T-cell (primary cell): ENCODE measurements at places on chromosomes 1 and 21.

DNA sequence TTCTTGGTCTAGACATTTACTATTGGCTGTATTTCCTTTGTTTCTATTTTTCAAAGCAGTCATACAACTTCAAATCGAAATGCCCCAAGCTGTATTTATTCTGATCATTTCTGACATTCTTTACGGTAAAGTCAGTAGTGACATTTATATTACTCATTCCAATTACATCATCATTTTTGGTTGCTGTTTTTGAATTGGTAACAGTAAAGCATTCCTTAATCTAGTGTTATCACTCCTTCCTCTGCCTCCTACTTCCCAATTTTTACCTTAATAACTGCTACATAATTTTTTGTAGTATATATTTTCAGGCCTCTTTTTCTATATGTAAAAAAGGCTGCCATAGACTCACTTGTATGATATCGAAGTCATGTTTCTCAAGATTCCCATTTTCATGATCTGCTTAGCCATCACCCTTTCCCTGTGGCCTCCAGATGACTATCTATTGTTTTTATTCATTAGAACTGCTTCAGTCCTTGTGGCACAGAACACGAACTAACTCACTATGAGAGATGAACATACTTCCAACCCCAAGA, 167.2 kb downstream of the RUNX1 start:
- DNase-seq: no peak

DNA sequence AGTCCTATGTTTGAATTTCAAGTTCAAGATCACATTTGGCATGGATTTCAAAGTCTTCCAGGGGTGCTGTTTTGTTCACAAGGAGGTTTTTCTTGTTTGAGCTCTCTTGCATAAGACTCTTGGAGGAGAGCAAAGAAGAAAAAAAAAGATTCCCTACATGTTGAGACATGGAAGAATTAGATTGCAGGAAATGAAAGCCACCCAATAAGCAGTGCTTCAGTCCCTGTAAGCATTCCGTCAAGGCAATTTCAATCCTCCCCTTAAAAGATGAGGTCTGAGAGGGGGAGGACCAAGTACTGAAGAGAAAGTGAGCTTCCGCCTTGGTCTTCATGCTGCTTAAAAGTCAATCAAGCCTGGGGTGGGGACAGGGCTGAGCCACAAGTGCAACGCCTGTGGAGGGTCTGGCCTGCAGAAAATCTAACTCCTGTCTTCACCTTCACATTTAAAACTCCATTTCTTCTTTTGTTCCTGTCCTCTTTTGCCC, 50.2 kb downstream of the LPAR3 start:
- no peak for DNase-seq

GRCh38 chr1:1171161-1171545, 2.5 kb upstream of the TTLL10 start:
- no peak for DNase-seq

DNA sequence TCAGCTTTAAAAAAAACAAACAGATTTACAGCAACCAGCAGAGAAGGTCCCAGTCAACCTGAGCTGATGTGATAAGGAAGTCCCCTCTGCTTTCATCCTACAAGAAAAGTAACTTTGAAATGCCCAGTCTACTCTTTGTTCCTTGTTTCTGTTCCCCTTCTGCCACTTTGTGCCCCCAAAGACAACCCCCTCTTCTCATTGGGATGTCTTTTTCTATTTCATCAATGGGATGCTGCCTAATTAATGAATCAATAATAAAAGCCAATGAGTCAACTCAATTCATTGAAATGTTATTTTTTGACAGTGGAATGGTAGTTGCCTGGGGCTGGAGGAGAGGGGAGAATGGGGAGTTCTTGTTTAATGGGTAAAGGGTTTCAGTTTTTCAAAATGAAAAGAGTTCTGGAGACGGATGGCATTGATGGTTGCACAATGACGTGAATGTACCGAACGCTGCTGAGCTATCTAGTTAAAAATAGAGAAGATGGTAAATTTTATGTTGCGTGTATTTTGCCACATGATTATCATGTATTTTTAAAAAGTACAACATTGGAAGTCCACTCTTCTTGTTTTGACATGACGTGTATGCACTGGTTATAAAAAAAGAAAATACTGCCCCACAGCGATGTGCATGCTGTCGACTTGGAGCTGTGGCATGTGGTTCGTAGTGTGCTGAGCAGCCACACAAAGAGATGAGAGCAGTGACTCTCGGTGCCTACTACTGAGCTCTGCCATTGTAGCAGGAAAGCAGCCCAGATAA, 22.4 kb upstream of the PADI2 start:
- no peak for DNase-seq

GRCh38 chr1:984476-984814, 2.6 kb upstream of the PERM1 start:
- no peak for DNase-seq
